ENCODE measurements at places on chromosomes 7 and 10.

GRCh38 chr7:92645114-92646061 is 55.2 kb upstream of the FAM133B start:
- H3K4me1 ChIP-seq: peaks cover 32% of the 10 kb centered on the region
- no peak for DNase-seq
- no peaks in the 10 kb centered on the region for H3K36me3 ChIP-seq
- peak overlapping the region; percentile 38 for H3K27ac ChIP-seq

GRCh38 chr7:107971100-107971499 is 31.9 kb downstream of the LAMB1 start:
- no peaks in the 10 kb centered on the region for H3K27me3 ChIP-seq
- no peak overlapping the region for H3K4me3 ChIP-seq
- H3K36me3 ChIP-seq: peaks cover 37% of the 10 kb centered on the region
- peaks cover 36% of the 10 kb centered on the region for H3K4me1 ChIP-seq
- H3K27ac ChIP-seq: peak overlapping the region; percentile 71
- no peak for DNase-seq

- H3K4me3 ChIP-seq: no peak overlapping the region
- no peaks in the 10 kb centered on the region for H3K27me3 ChIP-seq
- peaks cover 17% of the 10 kb centered on the region for H3K4me1 ChIP-seq
Measured at GRCh38 chr10:78458983-78459638, 425.4 kb downstream of the RPS24 start.

DNA sequence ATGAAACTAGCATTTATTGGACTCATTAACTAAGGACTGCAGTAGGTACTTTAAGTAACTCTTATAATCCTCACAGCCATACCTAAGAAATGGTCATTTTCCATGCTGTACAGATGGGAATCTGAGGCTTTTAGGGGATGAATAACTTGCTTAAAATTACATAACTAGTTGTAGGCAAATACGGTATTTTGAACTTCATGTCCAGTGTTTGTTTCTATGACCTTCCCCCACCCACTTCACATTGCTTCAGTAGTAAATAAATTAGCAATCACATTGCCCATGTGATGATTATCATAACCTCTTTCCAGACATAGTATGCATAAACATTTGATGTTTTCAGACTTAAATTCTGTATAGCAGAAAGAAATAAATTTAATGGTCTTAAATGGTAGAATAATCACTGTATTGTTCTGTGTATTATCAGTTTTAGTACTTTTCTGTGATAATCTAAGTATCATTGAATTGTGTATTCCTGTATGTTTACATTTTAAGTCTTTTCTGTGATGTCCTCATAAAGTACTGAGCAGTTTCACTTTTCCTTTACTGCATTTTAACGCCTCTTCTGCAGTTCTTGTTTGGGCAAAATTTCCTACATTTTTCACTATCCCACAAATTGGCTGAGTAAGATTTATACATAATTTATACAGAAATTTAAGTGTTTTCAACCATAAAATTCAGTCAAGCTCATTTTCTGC is 48.3 kb downstream of the ANKIB1 start:
- no peaks in the 10 kb centered on the region for H3K36me3 ChIP-seq
- no peak overlapping the region for H3K27ac ChIP-seq
- no peak overlapping the region for H3K4me3 ChIP-seq
- H3K4me1 ChIP-seq: no peaks in the 10 kb centered on the region
- H3K27me3 ChIP-seq: no peaks in the 10 kb centered on the region

- peaks cover 15% of the 10 kb centered on the region for H3K4me1 ChIP-seq
- H3K27me3 ChIP-seq: no peaks in the 10 kb centered on the region
- no peak for DNase-seq
- no peak overlapping the region for H3K27ac ChIP-seq
- no peaks in the 10 kb centered on the region for H3K36me3 ChIP-seq
Measured at GRCh38 chr7:113000316-113001020, 86.2 kb downstream of the GPR85 start.

DNA sequence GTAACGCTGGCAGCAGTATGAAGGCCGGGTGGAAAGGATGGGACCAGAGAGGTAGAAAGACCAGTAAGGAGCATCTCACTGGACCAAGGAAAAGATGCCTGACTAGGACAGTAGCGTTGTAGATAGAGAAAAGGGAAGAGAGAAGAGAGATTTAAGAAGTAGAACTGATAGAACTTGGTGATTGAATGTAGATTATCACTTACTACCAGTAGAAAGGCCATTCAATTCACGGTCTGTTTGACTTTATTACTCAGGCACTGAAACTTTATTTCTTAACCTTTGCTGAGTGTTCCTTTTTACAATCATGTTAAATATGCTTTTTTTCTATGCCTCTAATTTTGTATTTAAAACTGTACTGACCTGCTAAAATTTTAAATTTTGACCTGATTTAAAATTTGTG is 12.2 kb downstream of the MCU start:
- no peaks in the 10 kb centered on the region for H3K36me3 ChIP-seq
- DNase-seq: no peak
- no peak overlapping the region for H3K4me3 ChIP-seq
- H3K27me3 ChIP-seq: no peaks in the 10 kb centered on the region
- H3K27ac ChIP-seq: no peak overlapping the region

- peaks cover 10% of the 10 kb centered on the region for H3K4me1 ChIP-seq
- H3K27ac ChIP-seq: no peak overlapping the region
- no peaks in the 10 kb centered on the region for H3K27me3 ChIP-seq
- H3K4me3 ChIP-seq: no peak overlapping the region
Measured at GRCh38 chr7:47181746-47182361, 400.1 kb downstream of the TNS3 start.

- H3K4me3 ChIP-seq: peak overlapping the region; percentile 46
- H3K36me3 ChIP-seq: no peaks in the 10 kb centered on the region
- H3K27ac ChIP-seq: peak overlapping the region; percentile 52
- H3K27me3 ChIP-seq: no peaks in the 10 kb centered on the region
- peaks cover 34% of the 10 kb centered on the region for H3K4me1 ChIP-seq
Measured at GRCh38 chr7:111362506-111363054, 199.7 kb downstream of the IMMP2L start.

DNA sequence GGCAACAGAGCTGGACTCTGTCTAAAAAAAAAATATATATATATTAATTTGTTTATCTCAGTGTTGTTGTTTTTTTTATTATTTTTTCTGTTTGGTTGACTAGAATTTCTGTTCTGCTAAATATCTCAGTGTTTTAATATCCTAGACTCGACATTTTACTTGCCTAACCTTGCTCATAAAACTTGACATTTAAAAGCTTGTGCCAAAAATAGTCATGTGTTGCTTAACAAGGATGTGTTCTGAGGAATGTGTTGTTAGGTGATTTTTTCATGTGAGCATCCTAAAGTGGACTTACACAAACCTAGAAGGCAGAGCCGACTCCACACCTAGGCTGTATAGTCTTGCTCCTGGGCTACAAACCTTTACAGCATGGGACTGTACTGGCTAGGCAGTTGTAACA is 23.1 kb downstream of the NRBF2 start:
- H3K27me3 ChIP-seq: no peaks in the 10 kb centered on the region
- peak; percentile 41 for DNase-seq
- H3K4me1 ChIP-seq: peaks cover 17% of the 10 kb centered on the region
- no peak overlapping the region for H3K4me3 ChIP-seq
- no peak overlapping the region for H3K27ac ChIP-seq
- peaks cover 37% of the 10 kb centered on the region for H3K36me3 ChIP-seq

- H3K27me3 ChIP-seq: no peaks in the 10 kb centered on the region
- no peaks in the 10 kb centered on the region for H3K4me1 ChIP-seq
- no peaks in the 10 kb centered on the region for H3K36me3 ChIP-seq
- H3K27ac ChIP-seq: no peak overlapping the region
Measured at GRCh38 chr10:85888004-85888403, 478.6 kb downstream of the GRID1 start.

- H3K4me3 ChIP-seq: no peak overlapping the region
- H3K27me3 ChIP-seq: no peaks in the 10 kb centered on the region
- no peaks in the 10 kb centered on the region for H3K4me1 ChIP-seq
- no peaks in the 10 kb centered on the region for H3K36me3 ChIP-seq
- H3K27ac ChIP-seq: no peak overlapping the region
Measured at GRCh38 chr7:37432281-37432920, 16.3 kb downstream of the ELMO1 start.

DNA sequence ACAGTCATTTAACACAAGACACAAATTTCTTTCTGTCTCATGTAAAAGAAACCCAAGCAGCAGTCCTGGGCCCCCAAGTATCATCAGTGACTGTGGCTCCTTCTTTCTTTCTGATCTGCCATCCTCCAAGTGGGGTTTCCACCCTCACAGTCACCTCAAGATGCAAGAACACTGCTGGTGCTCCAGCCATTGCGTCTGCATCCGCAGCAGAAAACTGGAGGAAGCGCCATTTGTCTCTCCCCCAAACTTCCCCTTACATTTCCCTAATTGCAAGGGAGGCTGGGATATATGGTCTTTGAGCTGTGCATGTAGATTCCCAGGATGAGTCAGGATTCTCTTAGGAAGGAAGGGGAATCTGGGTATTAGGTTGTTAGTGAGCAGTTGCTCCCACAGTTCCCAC is 60.9 kb upstream of the GNA12 start:
- no peak overlapping the region for H3K27ac ChIP-seq
- no peaks in the 10 kb centered on the region for H3K36me3 ChIP-seq
- H3K27me3 ChIP-seq: peaks cover 4% of the 10 kb centered on the region

GRCh38 chr7:98823226-98823625 is 46.6 kb downstream of the TMEM130 start:
- H3K4me1 ChIP-seq: peaks cover 9% of the 10 kb centered on the region
- no peak overlapping the region for H3K4me3 ChIP-seq
- H3K27me3 ChIP-seq: peaks cover 15% of the 10 kb centered on the region
- DNase-seq: no peak

DNA sequence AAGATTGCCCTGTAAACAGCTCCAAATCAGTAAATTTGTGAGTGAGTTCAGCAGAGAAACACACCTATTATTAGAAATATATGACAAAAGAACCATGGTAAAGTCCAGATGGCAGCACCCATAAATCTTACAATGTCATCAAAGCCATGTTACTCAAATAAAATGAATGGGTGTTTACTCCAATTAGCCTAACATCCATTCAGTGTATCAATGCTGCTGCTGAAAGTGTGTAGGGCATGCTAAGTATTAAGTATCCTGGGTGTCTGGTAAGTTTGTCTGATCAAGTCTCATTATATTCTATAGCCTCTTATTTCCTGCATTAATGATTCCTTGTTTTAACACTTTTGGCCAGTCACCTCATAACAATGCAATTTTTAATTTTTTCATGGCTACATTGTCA is 185.5 kb upstream of the STEAP4 start:
- no peaks in the 10 kb centered on the region for H3K27me3 ChIP-seq
- no peak overlapping the region for H3K4me3 ChIP-seq
- H3K4me1 ChIP-seq: no peaks in the 10 kb centered on the region
- DNase-seq: no peak
- H3K27ac ChIP-seq: no peak overlapping the region

DNA sequence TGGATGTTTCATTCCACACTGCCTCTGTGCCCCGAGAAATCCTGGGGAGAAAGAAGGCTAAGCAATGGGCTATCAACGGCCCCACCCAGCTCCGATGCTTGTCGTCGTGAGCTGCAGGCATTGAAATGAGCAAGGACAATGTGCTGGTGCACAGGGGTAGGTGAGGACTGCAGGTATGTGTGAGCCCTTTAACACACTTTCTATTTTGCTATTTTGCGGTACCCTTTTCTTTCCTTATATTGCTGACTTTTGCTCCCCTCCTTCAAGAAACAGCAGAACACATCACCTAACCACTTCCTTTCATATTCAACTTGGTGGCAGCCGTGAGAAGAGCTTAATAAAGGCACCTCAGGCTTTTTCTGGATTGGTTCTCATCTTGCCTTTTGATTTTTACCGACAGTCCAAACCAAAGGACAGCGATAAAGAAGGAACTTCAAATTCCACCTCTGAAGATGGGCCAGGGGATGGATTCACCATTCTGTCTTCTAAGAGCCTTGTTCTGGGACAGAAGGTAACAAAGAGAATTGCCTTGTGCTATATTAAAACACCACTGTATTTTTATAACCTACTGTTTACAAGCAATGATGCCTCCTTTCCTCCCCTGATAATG is 39.2 kb downstream of the AIFM2 start:
- no peaks in the 10 kb centered on the region for H3K4me1 ChIP-seq
- no peak overlapping the region for H3K27ac ChIP-seq
- no peaks in the 10 kb centered on the region for H3K27me3 ChIP-seq
- 0 out of 2 replicates have a peak, but pooled peaks cover 3% of the 10 kb centered on the region for H3K36me3 ChIP-seq
- DNase-seq: no peak
- H3K4me3 ChIP-seq: no peak overlapping the region

GRCh38 chr7:151244841-151245346 is 3.6 kb downstream of the SMARCD3 start:
- H3K27me3 ChIP-seq: no peaks in the 10 kb centered on the region
- H3K4me1 ChIP-seq: peaks cover 11% of the 10 kb centered on the region
- no peak for DNase-seq
- peak overlapping the region; percentile 49 for H3K4me3 ChIP-seq
- no peak overlapping the region for H3K27ac ChIP-seq

- H3K4me3 ChIP-seq: no peak overlapping the region
- no peak overlapping the region for H3K27ac ChIP-seq
- 0 out of 2 replicates have a peak, but pooled peaks cover 5% of the 10 kb centered on the region for H3K4me1 ChIP-seq
- H3K27me3 ChIP-seq: no peaks in the 10 kb centered on the region
- peaks cover 88% of the 10 kb centered on the region for H3K36me3 ChIP-seq
Measured at GRCh38 chr10:68010426-68010940, 64.6 kb downstream of the HERC4 start.

DNA sequence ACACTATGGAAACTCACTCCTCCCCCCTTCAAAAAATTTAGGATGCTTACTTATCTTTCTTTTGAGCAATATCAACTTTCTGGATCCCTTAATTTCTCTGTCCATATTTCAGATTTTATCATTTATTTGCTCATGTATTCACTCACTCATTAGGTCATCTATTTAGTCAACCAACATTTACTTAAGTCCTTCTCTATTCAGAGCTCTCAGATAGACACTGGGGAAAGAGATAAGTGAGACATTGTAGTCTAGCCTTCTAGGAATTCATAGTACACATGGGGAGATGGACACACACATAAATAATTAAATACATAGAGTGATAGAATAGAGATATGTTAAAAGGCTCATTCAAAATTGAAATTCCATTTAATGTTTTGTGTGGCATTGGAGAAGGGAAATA is 9.2 kb downstream of the CPN1 start:
- no peak overlapping the region for H3K4me3 ChIP-seq
- H3K4me1 ChIP-seq: no peaks in the 10 kb centered on the region
- no peaks in the 10 kb centered on the region for H3K36me3 ChIP-seq
- H3K27ac ChIP-seq: no peak overlapping the region
- H3K27me3 ChIP-seq: peaks cover 12% of the 10 kb centered on the region

GRCh38 chr7:102261451-102261850 is 25.2 kb upstream of the SH2B2 start:
- no peaks in the 10 kb centered on the region for H3K4me1 ChIP-seq
- no peak for DNase-seq
- no peaks in the 10 kb centered on the region for H3K27me3 ChIP-seq
- no peak overlapping the region for H3K27ac ChIP-seq
- H3K36me3 ChIP-seq: no peaks in the 10 kb centered on the region

GRCh38 chr7:34036051-34036920 is 130.9 kb downstream of the BMPER start:
- H3K36me3 ChIP-seq: peaks cover 28% of the 10 kb centered on the region
- no peaks in the 10 kb centered on the region for H3K27me3 ChIP-seq
- H3K4me1 ChIP-seq: peaks cover 13% of the 10 kb centered on the region
- DNase-seq: no peak
- no peak overlapping the region for H3K4me3 ChIP-seq

DNA sequence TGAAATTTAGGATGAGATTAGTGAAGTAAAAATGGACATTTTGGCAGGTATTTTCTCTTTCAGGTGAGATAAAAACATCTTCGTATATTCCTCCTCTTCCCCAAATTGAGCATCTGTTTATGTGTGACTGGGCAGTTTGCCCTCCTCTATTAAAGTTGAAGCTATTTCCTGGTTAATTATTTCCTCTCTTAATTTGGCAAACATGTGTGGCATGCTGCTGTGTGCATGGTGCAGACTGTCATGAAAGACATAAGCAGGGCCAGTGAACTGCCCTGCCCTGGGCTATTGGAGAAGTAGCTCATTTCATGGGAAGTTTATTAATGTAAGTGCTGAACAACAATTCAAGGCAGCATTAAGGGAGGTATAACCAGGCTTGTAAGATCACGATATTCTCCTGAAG is 52.6 kb downstream of the EVX1 start:
- no peaks in the 10 kb centered on the region for H3K27me3 ChIP-seq
- no peaks in the 10 kb centered on the region for H3K4me1 ChIP-seq
- DNase-seq: no peak
- H3K36me3 ChIP-seq: no peaks in the 10 kb centered on the region
